ENCODE measurements at places on chromosomes 12 and 14.

- no peak for DNase-seq
Measured at GRCh38 chr12:43337571-43338444, 214.2 kb downstream of the ADAMTS20 start.

DNA sequence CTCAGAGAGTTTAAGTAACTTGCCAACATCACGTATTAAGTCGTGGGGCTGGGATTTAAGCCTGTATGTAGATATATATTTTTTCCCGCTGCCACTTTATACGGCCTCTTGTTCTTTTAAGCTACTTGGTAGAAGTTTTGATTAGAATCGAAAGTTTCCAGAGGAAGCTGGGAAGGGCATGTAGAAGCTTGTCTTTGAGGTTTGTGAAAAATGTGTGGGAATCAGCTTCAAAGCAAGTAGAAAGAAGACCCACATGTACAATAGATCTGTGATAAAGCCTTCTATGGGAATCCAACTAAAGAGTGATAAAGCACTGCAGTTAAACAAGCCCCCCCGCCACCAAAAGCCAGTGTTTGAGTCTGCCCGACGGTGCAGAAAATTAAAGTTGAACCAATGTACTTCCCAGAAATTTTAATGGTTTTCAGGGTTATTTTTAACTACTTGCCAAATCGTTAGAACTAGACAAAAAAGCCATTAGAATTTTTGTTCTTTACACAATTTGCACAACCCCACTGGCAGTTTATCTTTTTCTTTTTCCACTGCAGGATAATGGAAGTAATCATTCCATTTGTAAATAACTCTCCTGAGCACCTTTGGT is 25.5 kb downstream of the SERPINA11 start:
- DNase-seq, result no peak

GRCh38 chr12:6335451-6336078 is 6.3 kb downstream of the TNFRSF1A start:
- peak; percentile 92 for DNase-seq

- DNase-seq, result no peak
Measured at GRCh38 chr12:106321139-106321850, 18.8 kb downstream of the TCP11L2 start.

DNA sequence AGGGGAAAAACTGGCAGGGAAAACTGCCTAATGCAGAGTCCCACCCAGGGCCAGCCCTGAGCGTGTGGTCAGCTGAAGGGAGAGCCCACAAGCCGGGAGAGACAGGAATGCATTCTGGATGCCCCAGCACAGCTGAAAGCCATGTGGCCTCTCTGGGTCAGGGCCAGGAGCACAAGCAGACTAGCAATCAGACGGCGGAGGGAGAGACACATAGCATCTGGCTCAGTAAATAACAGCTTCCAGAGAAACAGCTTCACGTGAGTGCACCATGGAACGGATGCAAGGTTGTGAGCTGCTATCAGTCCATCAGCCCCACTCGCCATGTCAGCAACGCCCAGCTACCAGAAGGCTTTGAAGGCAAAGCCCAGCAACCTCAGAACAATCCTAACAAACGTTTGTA is 28.2 kb upstream of the TMEM106C start:
- no peak for DNase-seq

DNA sequence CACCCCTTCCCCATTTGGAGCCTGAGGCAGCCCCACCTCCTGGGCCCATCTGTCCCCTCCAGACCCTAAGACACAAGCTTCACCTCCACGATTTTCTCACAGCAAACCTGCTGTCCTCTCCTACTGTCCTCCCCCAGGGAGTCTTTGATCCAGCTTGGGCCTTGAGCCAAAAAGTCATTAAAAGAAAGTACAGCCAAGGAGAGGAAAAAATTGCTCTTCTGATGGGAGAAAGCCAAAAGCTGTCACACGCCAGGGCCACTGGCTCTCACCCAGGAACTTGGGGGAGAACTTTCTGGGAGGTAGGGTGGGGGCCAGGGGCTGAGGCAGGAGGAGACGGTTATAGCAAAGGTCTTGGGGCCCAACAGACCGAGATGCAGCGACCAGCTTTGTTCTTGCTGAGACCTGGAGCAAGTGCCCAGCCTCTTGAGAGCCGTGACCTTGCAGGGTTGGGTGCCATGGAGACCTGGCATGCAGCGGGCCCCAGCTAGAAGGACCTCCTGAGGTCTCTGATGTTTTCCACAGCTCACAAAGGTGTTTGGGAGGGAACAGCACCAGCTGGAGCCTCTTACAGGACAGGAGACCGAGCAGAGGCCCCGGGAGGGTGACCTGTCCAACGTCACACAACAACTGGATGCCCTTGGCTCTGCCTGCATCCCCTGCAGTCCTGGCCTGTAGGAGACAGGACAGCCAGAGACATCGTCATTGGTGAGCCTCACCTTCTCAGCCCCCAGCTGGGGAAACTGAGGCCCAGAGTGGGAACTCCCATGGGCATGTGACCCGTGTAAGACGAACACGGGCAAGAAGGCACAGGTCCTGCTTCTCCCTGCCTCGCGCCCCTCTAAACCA is 124.5 kb downstream of the CALM1 start:
- DNase-seq, result no peak

DNA sequence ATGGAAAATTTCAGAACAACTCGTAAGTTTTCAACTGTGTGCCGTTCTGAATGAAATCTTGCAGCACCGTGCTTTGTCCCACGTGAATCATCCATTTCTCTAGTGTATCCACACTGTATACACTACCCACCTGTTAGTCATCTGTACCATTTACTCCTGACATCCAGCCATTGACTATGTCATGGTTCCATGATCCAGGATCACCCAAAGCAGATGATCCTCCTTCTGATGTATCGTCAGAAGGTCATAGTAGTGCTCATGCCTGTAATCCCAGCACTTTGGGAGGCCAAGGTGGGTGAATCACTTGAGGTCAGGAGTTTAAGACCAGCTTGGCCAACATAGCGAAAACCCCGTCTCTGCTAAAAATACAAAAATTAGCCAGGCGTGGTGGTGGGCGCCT is 122.9 kb downstream of the PPHLN1 start:
- DNase-seq, result no peak

Measured in activated CD4-positive, alpha-beta T cell treated with anti-CD3 and anti-CD28 coated beads, Interleukin-2, Interleukin-6, amounts not matched to agents 100 ng/mL and 50 ng/mL, durations not matched to agents 16 hours and 8 hours (primary cell).